ENCODE measurements at places on chromosomes 1 and 21. TPM values are rescaled to one million over a fixed set of nuclear protein-coding genes. Genes with fewer than 3 reads are reported as not detected.

GRCh38 chr1:25727088-25727487, 72.9 kb upstream of the SELENON start:
- H3K4me3 ChIP-seq = no peak overlapping the region
- no peak overlapping the region for H3K27ac ChIP-seq
- peaks cover 65% of the 10 kb centered on the region for H3K27me3 ChIP-seq
- no peaks in the 10 kb centered on the region for H3K36me3 ChIP-seq

DNA sequence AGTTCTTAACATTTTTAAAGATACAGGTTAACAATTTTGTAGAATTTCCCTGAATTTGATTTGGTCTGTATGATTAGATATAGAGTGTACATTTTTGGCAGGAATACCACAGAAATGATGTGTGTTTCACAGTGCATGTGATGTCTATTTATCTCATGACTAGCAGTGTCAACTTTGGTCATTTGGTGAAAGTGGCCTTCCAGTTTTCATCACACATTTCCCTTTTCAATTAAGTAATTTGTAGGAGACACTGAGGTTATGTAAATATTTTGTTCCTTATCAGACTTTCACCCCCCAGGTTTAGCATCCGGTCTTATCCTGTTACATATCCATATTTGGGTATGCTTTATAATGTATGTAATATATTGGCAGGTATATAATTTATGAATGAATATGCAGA, 41.8 kb downstream of the MAP3K7CL start:
- peaks cover 6% of the 10 kb centered on the region for H3K4me1 ChIP-seq
- DNase-seq = no peak
- peaks cover 7% of the 10 kb centered on the region for H3K36me3 ChIP-seq
- peaks cover 2% of the 10 kb centered on the region for H3K27me3 ChIP-seq

GRCh38 chr21:37647781-37648180, 268.5 kb downstream of the KCNJ6 start:
- no peak overlapping the region for H3K27ac ChIP-seq
- DNase-seq = no peak
- no peaks in the 10 kb centered on the region for H3K4me1 ChIP-seq
- H3K27me3 ChIP-seq = peaks cover 3% of the 10 kb centered on the region

DNA sequence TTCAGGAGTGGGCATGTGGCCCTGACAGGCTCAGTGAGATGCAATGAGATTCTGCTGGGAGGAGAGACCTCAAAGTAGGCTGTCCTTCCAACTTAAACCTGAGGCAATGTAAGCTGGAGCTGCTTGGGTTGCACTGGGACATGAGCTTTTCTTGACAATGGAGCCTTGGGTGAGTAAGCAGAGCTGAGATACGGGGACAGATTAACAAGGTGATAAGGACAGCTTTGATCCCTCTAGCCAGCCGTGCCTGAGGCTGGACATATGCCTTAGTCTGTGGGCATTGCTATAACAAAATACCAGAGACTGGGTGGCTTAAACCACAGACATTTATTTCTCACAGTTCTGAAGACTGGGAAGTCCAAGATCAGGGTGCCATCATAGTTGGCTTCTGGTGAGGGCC, 18.3 kb upstream of the NGF start:
- no peaks in the 10 kb centered on the region for H3K36me3 ChIP-seq
- H3K4me3 ChIP-seq = no peak overlapping the region
- DNase-seq = no peak
- H3K4me1 ChIP-seq = no peaks in the 10 kb centered on the region

DNA sequence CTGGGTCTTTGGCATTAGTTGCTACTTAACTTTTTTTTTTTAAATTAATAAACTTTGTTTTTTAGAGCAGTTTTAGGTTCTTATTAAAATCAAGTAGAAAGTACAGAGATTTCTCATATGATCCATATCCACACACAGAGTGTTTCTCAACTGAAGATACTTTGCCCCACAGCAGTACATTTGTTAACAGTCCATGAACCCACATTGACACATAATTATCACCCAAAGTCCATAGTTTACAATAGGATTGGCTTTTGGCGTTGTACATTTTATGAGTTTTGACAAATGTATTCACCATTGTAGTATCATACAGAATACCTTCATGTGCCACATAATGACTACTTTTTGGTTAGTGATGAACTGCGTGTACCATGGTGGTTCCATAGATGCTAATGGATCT, 106.8 kb downstream of the ADGRL2 start:
- H3K4me3 ChIP-seq = no peak overlapping the region
- no peak overlapping the region for H3K27ac ChIP-seq
- no peaks in the 10 kb centered on the region for H3K27me3 ChIP-seq
- no peaks in the 10 kb centered on the region for H3K36me3 ChIP-seq

Gene SEMA4A
- total RNA-seq = 132 TPM

DNA sequence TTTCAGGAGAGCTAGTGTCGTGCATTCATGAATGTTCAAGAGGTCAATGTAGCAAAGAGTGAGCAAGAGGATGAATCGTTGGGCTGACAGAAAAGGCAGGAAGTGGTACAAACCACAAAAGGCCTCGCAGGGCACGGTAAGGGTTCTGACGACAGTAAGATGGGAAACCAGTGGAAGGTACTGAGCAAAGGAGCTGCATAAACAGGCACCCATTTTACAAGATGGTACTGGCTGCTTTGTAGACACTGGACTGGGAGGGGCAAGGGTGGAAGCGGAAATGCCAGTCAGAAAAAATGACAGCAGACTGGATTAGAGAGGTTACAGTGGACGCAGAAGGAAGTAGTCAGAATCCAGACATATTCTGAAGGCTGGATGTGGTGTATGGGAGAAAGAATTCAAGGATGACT, 123.5 kb downstream of the PTPN14 start:
- peak overlapping the region; percentile 97 for H3K27ac ChIP-seq
- peaks cover 60% of the 10 kb centered on the region for H3K4me1 ChIP-seq
- DNase-seq = peak; percentile 85
- no peaks in the 10 kb centered on the region for H3K27me3 ChIP-seq

Measured in activated T-helper 2 cell treated with anti-CD3 and anti-CD28 coated beads, Interferon-gamma antibody, Interleukin-2, Interleukin-4, amounts not matched to agents 10 μg/mL and 5 μg/mL and 100 μg/mL, durations not matched to agents 14 hours and 24 hours and 36 hours (primary cell).